Stimulated activated CD8-positive, alpha-beta memory T cell treated with anti-CD3 and anti-CD28 coated beads, Interleukin-7, amount 100 ng/mL, for 1 hour (primary cell): ENCODE measurements at places on chromosomes 16 and 17.
A peak's percentile ranks its signal among the peaks of the same experiment; 100 is the strongest.

- no peak for DNase-seq
Observed at GRCh38 chr17:68835071-68835470, 120.1 kb downstream of the ABCA8 start.

GRCh38 chr16:17145029-17145428 is 325.7 kb downstream of the XYLT1 start:
- no peak for DNase-seq

- no peak for DNase-seq
Observed at GRCh38 chr16:70634861-70635260, 11.5 kb upstream of the IL34 start.

DNA sequence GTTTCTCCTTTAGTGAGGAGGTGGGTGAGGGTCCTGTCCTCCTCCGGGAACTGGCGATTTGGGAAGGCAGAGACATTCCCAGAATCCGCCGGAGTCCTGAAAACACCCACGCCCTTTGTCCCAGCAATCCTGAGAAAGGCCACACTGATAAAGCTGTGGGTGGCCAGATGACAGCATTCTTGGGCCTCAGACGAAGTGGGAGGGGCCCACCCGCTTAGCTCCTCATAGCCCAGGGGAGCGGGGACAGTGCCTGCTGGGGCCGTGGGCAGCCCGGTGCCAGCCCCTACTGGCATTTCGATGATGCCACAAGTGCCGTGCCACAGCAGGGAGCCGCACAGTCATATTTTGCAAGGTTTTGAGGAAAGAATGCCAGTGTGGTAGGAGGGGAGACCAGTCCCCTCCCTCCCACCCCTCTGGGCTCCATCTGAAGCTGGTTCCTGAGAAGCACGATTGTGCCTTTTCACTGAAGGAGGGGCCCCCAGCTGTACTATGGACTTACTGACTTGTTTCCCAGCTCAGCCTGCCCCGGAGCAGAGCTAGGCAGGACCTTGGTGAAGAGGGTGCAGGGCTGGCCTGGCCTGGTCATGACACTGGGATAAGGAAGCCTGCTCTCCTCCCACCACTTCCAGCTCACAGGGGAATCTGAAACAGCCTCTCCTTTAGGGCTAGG is 20.9 kb upstream of the MPRIP start:
- DNase-seq = no peak

DNA sequence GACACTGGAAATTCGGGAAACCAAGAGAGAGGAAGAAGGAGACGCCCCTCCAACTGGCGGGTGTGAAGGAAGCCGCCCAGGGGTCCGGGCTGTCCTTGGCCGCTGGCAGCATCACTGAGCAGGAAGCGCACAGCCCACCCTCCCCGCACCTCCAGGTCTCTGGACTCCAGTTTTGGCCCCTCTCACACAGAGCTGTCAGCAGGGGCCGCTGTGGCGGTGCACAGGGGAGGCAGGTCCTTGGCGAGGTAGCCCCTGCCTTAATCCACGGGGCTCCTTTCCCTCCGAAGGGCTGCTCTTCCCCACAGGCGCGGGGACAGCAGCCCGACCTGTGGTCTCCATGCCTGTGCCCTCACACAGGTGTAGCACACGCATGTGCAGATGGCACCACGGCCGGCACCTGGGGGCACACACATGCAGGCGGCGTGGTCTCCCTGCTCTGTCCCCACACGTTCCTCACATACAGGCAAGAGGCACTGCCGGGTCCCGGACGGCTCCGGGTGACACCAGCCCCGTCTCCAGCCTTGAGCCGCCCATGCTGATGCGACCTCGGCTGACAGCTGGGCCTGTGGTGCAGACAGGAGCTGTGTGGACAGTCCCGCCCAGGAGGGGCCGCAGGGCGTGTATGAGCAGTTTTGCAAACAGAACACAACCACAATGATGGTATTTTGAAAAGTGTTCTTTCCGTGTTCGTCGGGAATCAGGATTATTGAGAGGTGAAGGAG is 26.6 kb upstream of the CHMP6 start:
- no peak for DNase-seq

GRCh38 chr16:88408561-88409142 is 25.9 kb downstream of the ZNF469 start:
- DNase-seq = no peak

GRCh38 chr17:71164561-71164960 is 956.3 kb upstream of the SOX9 start:
- DNase-seq = no peak

GRCh38 chr17:62688398-62689160 is 61.1 kb downstream of the MRC2 start:
- DNase-seq = no peak

- no peak for DNase-seq
Observed at GRCh38 chr17:19986941-19987861, 9.6 kb upstream of the AKAP10 start.

DNA sequence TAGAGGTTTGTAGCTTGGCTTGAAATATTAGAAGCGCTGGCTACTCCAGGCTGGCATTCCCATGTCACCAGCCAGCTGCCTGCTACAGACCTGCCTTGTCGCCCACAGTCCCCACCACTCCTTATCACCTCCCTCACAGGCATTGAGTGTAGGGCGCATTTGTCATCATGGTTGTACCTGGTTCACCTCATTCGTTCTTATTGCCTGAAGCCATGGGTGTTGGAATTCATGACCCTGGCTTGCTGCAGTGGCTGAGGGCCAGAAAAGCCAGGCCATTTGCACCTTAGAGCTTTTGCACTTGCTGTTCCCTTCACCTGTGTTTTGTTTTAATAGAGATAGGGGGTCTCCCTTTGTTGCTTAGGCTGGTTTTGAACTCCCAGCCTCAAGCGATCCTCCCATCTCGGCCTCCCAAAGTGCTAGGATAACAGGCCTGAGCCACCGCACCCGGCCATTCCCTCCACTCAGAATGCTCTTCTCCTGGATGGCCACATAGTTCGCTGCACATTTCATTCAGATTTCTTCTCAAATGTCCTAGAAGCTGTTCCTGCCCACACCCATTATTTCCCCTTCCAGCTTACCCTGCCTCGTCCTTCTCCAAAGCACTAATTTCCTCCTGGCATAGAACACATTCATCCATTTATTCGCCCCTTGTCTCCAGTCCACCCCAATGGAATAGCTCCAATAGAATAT is 97.6 kb downstream of the C16orf78 start:
- no peak for DNase-seq

GRCh38 chr17:42660692-42661345 is 1.7 kb downstream of the TUBG2 start:
- no peak for DNase-seq

- DNase-seq = no peak
Observed at GRCh38 chr17:67388986-67389385, 11.9 kb downstream of the PITPNC1 start.

DNA sequence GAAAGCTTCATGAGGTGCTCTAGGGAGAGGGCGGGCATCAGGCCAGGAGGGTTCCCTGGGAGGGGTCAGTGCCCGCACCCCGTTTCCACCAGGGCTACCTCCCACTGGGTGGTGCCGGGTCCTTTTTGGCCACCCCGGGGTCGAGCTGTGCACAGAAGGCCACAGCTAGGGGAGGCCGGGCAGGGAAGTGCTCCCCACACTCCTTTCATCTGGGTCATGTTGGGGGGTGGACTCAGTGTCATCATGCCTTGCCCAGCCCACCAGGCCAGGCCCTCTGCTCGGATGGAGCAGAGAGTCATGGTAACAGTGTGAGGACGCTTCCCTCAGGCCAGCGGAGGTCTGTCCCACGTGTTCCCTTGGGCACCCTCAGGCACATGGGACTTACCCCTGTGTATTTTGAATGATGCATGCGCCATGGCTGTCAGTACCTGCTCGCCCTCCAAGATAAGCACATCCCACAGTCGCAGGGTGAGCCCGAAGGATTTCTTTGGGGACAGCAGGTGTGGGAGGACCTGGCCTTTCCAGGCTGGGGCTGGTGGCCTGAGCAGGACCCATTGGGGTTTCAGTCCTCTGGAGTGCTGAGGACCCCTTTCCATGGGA is 46.4 kb downstream of the TNFRSF13B start:
- no peak for DNase-seq

- DNase-seq = peak; percentile 12
Observed at GRCh38 chr17:10226930-10227695, 28.7 kb upstream of the GAS7 start.
